ENCODE measurements at places on chromosomes 7 and 10. TPM values are rescaled to one million over a fixed set of nuclear protein-coding genes. Genes with fewer than 3 reads are reported as not detected.
A peak's percentile ranks its signal among the peaks of the same experiment; 100 is the strongest.

Gene CAMK2B
- total RNA-seq: 1.5 TPM

DNA sequence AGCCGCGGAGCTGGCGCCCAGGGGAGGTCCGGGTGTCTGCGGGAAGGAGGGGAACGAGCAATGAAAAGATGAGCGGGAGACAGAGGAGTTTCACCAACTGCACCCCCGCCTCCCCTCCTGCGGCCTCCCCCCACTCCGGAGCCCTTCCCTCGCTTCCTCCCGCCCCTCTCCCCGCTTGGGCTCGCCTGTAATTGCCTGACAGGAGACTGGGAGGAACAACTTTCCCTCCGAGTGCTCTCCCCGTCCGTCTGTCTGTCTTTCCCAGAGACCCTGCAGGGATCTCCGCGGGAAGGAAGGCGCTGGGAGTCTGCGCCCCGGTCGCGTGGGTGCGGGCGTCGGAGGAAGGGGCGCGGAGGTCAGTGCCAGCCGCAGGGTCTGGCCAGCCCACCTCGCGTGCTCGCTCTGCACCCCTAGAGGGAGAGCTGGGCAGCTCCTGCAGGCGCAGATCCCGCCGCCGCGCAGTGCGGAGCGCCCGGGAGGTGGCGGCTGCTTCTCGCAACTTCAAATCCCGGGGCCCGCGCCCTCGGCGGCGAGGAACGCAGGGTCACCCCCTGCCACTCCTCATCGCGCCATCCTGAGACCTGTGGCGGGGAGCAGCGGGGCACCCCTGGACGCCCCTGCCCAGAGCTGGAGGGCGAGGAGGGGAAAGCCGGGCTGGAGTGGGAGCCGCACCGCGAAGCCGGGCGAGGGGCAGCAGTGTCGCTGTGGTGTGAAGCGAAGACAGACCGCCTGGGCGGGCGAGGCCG lies 511 bp upstream of the NRP1 start:
- H3K27ac ChIP-seq: peak overlapping the region; percentile 92
- peaks cover 7% of the 10 kb centered on the region for H3K4me1 ChIP-seq
- H3K4me3 ChIP-seq: peak overlapping the region; percentile 94
- no peaks in the 10 kb centered on the region for H3K36me3 ChIP-seq
- no peaks in the 10 kb centered on the region for H3K27me3 ChIP-seq

DNA sequence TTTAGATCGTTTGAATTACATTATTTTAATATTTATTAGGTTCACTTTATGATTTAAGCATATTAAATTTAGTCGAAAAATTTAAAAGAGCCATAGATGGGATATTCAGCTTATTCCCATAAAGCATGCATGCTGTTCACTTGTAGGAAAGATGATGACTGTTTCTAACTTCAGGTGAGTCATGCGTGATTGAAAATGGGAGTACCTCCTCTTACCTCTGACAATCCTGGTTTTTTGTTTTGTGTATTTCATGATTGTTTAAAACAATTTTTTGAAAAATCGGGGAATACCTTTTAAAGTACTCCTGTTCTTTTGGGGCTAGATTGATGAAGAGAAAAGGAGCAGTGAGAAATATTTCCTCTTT lies 1.4 kb downstream of the TNKS2 start:
- peaks cover 18% of the 10 kb centered on the region for H3K4me1 ChIP-seq
- no peaks in the 10 kb centered on the region for H3K36me3 ChIP-seq
- H3K4me3 ChIP-seq: peak overlapping the region; percentile 93
- no peak overlapping the region for H3K27ac ChIP-seq
- H3K27me3 ChIP-seq: no peaks in the 10 kb centered on the region

DNA sequence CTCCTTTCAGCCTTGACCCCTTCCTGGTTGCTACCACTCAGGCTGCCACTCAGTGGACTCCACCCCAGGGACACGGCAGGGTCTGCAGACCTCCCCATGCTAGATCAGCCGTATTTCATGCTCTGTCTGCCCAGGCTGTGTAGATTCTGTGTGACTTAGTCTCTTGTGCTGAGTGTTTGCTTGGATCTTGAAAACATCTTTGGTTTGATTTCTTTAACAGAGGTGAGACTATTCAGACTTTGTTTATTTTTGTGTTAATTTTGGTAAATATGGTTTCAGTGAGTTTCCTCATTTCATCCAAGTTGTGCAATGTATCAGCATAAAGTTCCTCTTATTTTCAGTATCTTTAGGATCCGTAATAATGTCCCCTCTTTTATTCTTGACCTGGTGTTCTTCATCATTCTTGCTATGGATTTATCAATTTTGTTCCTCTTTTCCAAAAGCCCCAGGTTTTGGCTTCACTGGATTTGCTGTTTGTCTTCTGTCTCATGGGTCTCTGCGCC lies 21.2 kb upstream of the PWWP2B start:
- DNase-seq: no peak
- H3K27me3 ChIP-seq: no peaks in the 10 kb centered on the region
- H3K4me3 ChIP-seq: no peak overlapping the region
- no peaks in the 10 kb centered on the region for H3K36me3 ChIP-seq
- H3K27ac ChIP-seq: no peak overlapping the region
- H3K4me1 ChIP-seq: no peaks in the 10 kb centered on the region

Gene WDR86
- total RNA-seq: not detected

DNA sequence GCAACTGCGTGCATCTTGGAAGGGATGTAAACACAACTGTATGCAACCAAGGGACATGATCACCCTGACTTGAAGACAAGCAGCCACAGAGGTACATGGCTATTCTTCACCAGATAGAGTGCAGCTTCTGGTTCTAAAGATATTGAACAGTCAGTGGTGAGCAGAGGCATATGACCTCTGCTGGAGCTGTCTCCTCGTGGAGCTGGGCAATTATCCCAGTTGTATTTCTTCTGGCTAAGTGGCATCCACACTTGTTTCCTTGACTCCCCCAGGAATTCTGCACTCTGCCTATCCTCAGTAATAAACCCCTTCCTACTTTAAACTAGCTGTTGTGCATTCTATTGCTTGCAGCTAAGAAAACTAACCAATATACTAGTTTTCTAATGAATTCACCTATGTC lies 216.8 kb downstream of the THSD7A start:
- H3K27me3 ChIP-seq: no peaks in the 10 kb centered on the region
- H3K36me3 ChIP-seq: no peaks in the 10 kb centered on the region
- H3K4me1 ChIP-seq: no peaks in the 10 kb centered on the region
- DNase-seq: no peak
- no peak overlapping the region for H3K4me3 ChIP-seq

Gene TCF7L2
- 50.5 TPM for total RNA-seq

Gene FGL2
- total RNA-seq: 163 TPM

Gene KAZALD1
- 34.1 TPM for total RNA-seq

Gene FXYD4
- total RNA-seq: not detected

Gene CCDC7
- total RNA-seq: 35.6 TPM

Gene HOXA11
- total RNA-seq: 0.28 TPM

DNA sequence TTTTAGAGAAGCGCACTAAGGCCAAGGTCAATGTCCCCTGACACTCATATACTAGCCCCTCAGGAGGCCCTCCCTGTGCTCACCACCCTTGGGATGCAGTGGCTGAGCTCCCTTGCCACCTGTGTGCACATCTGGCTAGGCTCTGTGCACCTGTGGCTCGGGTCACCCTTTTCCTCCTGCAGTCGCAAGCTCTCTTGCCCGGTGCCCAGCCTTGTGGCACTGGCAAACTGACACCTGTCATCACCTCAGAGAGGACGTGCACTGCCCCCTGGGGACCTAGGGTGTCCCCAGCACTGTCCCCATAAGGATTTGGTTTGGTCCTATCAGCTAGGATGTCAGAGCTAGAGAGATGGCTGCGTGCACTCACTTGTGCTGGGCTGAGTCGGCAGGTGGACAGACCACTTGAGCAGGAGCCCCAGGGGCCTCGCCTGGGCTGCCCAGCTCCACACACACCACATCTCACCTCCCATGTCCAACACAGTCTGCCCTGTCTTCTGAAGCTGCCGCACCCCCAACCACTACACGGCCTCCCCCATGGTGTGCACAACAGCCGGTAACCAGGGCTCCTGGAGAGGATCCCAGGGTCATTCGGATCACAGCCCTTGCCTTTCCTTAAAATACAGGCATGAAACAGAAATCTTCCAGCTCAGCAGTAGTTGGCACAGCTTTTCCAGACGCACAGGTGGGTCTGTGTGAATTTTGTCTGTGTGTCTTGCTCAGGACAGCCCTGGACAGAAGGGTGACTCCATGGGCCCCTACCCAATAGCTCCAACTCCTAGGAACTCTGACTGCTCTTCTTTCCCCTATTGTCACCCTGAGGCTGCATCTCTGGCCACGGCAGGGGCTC lies 111.0 kb downstream of the GRID1 start:
- H3K36me3 ChIP-seq: no peaks in the 10 kb centered on the region
- H3K4me1 ChIP-seq: no peaks in the 10 kb centered on the region
- DNase-seq: no peak
- no peaks in the 10 kb centered on the region for H3K27me3 ChIP-seq
- H3K27ac ChIP-seq: no peak overlapping the region

GRCh38 chr10:126658928-126659327 lies 11.6 kb downstream of the C10orf90 start:
- no peaks in the 10 kb centered on the region for H3K4me1 ChIP-seq
- H3K27ac ChIP-seq: no peak overlapping the region
- no peaks in the 10 kb centered on the region for H3K27me3 ChIP-seq
- DNase-seq: no peak
- no peaks in the 10 kb centered on the region for H3K36me3 ChIP-seq

Gene SPDYE6
- not detected for total RNA-seq

DNA sequence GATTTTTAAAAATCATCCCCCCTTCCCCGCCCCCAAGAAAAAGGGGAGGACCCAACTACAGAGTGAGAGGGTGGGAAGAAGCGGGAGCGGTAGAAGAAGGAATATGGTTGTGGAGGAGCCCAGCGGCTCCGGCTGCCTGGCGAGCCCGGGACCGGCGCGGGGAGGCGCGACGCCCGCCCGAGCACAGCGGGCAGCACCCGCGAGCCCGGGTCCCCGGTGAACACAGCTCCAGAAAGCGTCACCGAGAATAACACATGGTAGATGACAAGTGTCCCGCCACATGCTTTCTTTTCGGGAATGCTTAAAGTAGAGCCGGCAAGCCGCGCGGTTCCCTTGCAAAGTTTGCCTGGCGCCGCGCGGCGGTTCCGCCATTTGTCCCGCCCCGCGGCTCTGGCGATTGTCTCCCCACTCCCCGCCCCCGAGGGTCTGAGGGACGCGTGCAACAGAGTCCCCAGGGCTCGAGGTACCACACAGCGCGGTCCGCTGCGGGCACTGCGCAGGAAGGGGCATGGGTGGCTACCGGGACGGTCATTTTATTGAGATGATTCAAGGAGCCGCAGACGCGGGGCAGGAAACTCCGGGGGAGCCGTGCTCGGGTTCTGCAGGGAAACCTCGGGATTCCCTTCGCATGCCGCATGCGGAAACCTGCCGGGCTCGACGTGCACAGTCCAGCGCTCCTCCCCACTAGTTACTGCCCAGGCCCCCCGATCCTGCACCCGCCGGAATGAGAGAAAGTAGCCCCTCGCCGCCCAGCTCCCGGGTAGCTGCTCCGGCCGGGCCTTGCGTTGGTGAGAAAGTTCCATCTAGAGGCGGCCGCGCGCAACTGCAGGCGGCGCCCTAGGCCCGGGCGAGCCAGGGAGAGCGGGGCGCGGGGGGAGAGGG lies 781 bp upstream of the GRM8 start:
- no peak overlapping the region for H3K27ac ChIP-seq
- H3K4me1 ChIP-seq: peaks cover 21% of the 10 kb centered on the region
- peak; percentile 9 for DNase-seq
- H3K4me3 ChIP-seq: peak overlapping the region; percentile 85
- H3K27me3 ChIP-seq: no peaks in the 10 kb centered on the region

Gene ARHGEF35
- 1.1 TPM for total RNA-seq

- H3K36me3 ChIP-seq: no peaks in the 10 kb centered on the region
- H3K4me1 ChIP-seq: peaks cover 6% of the 10 kb centered on the region
- no peak overlapping the region for H3K4me3 ChIP-seq
- no peaks in the 10 kb centered on the region for H3K27me3 ChIP-seq
- H3K27ac ChIP-seq: no peak overlapping the region
Observed at GRCh38 chr10:30782157-30782536, 152.6 kb upstream of the LYZL2 start.

DNA sequence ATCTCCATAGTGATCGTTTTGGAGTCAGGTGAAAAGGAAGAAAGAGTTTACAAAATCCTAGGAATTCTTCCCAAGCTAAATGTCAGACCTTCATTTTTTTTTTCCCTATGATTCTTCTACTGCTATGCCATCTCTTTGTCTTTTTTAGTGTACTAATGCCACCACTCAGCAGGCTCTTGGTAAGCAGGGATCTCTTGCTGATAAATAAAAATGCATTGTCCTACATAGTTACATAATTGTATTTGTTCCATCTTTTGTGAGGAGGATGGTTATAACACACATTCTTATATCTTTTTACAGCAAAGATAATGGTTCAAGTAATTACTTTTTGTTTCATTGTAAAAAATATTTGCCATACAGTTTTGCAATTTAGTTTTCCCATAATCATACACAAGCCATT lies 36.8 kb upstream of the AFAP1L2 start:
- no peaks in the 10 kb centered on the region for H3K27me3 ChIP-seq
- DNase-seq: no peak
- no peak overlapping the region for H3K27ac ChIP-seq
- no peak overlapping the region for H3K4me3 ChIP-seq

- H3K27ac ChIP-seq: peak overlapping the region; percentile 76
- no peaks in the 10 kb centered on the region for H3K27me3 ChIP-seq
- DNase-seq: no peak
- H3K4me3 ChIP-seq: no peak overlapping the region
Observed at GRCh38 chr10:5609952-5610616, 56.3 kb downstream of the ASB13 start.

GRCh38 chr7:120402801-120403200 lies 129.8 kb downstream of the KCND2 start:
- H3K36me3 ChIP-seq: no peaks in the 10 kb centered on the region
- no peaks in the 10 kb centered on the region for H3K27me3 ChIP-seq
- no peak overlapping the region for H3K4me3 ChIP-seq
- DNase-seq: no peak
- H3K27ac ChIP-seq: no peak overlapping the region

GRCh38 chr7:43612599-43613589 lies 30.0 kb downstream of the STK17A start:
- H3K27me3 ChIP-seq: no peaks in the 10 kb centered on the region
- H3K27ac ChIP-seq: peak overlapping the region; percentile 68
- peak overlapping the region; percentile 50 for H3K4me3 ChIP-seq
- peaks cover 37% of the 10 kb centered on the region for H3K4me1 ChIP-seq
- DNase-seq: no peak

- H3K4me3 ChIP-seq: no peak overlapping the region
- peak overlapping the region; percentile 20 for H3K27ac ChIP-seq
- no peaks in the 10 kb centered on the region for H3K27me3 ChIP-seq
- H3K36me3 ChIP-seq: no peaks in the 10 kb centered on the region
Observed at GRCh38 chr10:50554995-50555568, 68.7 kb downstream of the SGMS1 start.

Gene ABCC2
- total RNA-seq: 0.71 TPM
